Esophagus squamous epithelium (tissue), 5 donors: ENCODE measurements at places on chromosomes 7 and 10.

DNA sequence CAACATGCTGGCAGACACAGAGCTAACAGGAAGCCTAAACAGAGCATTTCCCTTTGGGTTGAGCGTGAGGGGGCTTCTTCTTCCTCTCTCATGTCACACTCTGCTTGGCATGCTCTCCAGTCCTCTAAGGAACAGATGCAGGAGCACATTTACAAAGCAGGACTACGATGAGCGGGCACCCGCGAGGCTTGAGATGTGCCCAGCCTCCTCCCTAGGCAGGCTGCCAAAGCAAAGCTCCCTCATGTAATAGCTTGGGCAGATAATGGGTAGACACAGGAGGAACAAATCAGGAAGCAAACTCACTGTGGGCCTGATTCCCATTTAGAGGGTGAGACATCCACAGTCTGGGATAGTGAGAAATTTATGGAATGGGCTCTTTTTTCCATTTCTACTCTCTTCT, 519.1 kb downstream of the NRG3 start:
- no peak for DNase-seq

DNA sequence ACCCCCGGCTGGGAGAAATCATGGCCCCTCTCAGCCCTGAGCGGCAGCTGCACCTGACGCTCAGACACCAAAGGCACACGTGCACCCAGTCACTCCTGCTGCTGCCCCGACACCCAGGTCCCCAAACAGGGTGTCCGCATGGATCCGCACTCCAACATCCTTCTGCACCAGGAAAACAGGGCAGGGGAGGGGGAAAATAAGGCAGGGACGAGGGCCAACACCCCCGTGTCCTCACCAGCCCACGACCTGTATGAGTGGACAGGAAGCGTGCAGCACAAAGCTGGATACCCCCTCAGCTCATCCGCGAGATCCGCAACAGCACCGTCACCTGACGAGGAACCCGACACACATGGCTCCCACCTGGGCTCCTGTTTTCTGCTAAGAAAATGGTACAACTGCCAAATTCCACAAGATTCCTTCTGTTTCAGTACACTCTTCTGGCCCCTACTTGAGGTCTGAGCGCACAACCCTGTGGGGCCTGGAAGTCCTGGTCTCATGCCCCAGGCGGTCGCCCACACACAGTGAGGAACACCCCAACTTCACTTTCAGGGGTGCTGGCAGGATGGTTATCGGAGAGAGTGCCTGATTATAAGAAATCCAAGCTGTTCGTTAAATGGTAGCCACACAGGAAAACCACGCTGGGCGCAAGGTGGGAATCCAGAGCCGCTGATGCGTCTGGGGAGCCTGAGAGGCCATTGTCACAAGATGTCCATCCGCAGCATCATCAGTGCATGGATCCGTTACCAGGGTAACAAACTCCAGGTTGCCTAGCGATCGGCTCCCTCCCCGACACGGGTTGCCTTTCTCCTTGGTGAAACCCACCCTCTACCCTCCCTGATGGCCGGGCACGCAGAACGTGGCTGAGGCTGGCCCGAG, 63.6 kb downstream of the ZRANB1 start:
- no peak for DNase-seq

- DNase-seq, result no peak
Measured at GRCh38 chr7:18550574-18550973, 55.0 kb downstream of the HDAC9 start.

GRCh38 chr7:50983850-50984249, 201.2 kb upstream of the GRB10 start:
- no peak for DNase-seq

- no peak for DNase-seq
Measured at GRCh38 chr10:30284865-30285594, 64.0 kb downstream of the MTPAP start.

- no peak for DNase-seq
Measured at GRCh38 chr7:128167791-128168666, 73.0 kb upstream of the LEP start.

GRCh38 chr7:82615527-82615926, 171.9 kb upstream of the CACNA2D1 start:
- no peak for DNase-seq

- DNase-seq, result no peak
Measured at GRCh38 chr10:127919418-127920271, 12.7 kb downstream of the PTPRE start.

DNA sequence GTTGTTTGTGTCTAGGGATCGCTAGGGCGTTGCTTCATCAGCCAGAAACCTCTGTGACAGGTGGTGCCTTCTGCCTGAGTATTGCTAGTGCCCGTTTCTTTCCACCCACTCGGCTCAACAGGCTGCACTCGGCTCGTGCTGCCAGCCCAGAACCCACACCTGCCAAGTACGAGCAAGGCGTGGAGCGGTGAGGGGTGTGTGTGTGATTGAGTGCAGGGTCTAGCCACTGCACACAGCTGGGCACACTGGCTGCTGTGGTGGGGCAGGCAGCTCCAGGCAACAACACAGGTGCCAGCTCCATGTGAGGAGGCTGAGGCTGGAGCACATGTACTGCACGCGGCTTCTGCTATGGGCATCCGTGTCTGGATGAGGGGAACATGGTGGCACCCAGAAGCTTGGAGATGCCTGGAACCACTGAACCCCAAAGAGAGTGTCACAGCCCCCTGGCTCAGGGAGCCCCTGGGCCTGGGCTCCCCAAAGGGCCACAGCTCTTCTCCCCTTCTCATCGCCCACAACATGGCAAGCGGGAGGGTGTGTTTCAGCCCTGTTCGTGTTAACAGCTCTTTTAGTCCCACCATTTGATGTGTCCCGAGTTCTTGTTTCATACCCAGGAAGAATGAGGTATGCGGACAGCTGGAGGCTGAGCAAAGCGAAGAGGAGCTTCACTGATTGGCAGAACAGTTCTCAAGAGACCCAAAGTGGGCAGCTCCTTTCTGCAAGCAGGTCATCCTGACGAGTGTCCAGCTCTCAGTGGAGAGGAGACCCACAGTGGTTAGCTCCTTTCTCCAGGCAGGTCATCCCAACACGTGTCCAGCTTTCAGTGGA, 78.1 kb downstream of the HDAC9 start:
- no peak for DNase-seq

- no peak for DNase-seq
Measured at GRCh38 chr7:103795787-103796186, 193.7 kb downstream of the RELN start.

DNA sequence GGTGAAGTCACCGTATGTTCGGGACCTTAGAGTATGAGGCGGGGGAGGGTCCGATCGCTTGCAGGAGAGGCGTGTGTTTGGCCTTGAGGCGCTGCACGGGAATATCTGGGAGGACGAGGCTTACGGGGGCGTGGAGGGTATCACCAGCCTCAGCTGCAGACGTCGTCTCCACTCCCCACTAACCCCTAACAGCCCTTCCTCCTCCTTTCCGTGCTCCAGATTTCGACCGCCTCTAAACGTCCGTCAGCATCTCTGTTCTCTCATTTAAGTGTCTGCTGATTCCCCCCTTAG, 23.5 kb upstream of the ZNF12 start:
- no peak for DNase-seq
